Activated CD8-positive, alpha-beta memory T cell treated with anti-CD3 and anti-CD28 coated beads for 1 hour (primary cell): ENCODE measurements at places on chromosomes 4 and X.

- DNase-seq: peak; percentile 14
Measured at GRCh38 chrX:65601530-65602220, 65.8 kb upstream of the MSN start.

GRCh38 chrX:37986893-37987292, 19.5 kb upstream of the SYTL5 start:
- DNase-seq: no peak

DNA sequence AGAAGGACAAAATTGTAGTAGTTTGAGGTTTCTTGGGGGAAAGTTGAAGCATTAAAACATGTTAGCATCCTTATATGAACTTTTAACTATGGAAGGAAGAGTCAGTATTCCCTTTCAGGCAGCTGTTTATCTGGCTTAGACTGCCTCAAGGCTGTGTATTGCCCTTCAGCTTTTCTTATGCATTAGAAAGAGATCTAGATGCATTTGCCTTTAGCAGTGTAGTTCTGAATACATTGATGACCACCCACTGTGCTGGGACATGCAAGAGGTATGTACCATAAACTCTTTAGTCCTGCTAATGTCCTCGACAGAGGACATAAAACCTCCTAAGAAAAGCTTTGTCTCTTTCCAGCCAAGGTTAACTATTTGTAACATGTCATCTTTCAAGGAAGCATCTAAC, 2.9 kb downstream of the FAM200B start:
- no peak for DNase-seq

DNA sequence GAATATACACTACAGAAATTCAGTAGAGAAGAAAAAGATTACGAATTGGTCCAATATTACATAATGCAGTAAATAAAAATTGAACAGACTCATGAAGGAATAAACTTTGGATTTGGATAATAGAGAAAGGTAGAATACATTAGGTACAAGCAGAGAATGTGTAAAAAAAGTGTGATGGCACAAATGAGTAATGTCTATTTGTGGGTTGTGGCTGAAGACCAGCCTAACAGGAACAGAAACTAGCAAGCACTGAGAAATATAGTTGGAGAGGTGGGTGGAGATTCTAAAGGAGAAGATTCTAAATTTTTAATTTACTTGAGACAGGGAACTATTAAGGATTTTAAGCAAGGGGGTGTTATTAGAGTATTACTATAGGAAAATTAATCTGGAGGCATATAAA, 15.2 kb upstream of the CLOCK start:
- no peak for DNase-seq
